ENCODE measurements at places on chromosomes 7 and 10. TPM values are rescaled to one million over a fixed set of nuclear protein-coding genes. Genes with fewer than 3 reads are reported as not detected.
A peak's percentile ranks its signal among the peaks of the same experiment; 100 is the strongest.

DNA sequence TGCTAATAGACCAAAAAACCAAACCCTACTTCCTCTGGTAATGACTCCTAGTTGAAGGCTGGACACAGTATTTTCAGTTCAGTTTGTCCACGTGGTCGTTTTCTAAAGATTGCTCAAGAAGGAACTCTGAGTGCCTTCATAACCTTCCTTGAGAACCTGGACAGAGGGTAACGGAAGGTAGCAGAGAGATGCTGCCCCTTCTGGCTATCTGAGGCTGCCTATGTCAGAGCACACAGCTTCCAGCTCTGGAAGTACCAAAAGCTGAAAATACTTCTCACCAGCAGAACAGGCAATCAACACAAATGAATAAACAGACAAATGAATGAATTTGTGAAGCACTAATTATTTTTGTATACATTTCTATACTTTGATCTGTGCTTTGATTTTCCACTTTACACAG lies 85.2 kb downstream of the AMPH start:
- no peak for DNase-seq

The NOS3 gene
- 10.5 TPM for total RNA-seq

- DNase-seq: peak; percentile 49
These were observed 132.1 kb downstream of the NRBF2 start for GRCh38 chr10:63265222-63265617.

DNA sequence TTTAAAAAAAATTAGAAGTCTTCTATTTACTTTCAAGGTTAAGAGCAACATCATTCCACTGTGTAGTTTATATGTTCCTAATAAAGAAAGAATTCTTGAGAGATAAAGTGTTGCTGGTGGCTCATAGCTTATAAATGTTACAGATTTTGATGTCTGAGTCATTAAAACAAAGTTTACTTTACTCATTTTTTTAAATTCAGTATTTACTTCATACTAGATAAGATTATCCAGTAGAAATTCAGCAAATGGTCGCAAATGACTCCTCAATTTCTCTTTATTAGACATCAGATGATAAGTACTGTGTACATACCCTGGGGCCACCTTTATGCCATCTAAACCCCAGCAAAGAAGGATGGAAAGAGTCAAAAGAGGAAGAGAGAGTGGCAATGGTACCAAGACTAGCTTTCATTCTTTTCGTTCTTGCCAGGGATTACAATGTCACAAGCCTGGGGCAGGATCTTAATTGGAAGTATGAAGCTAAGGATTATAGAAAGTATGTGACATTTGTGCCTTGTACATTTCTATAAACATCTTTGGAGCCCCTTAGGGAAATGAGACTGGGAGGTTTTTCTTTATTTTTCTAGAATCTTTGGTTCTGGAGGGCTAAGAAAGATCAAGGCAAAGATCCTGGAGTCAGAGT lies 206.1 kb downstream of the CHRM2 start:
- DNase-seq: no peak

The C10orf67 gene
- not detected for total RNA-seq

The ADRB1 gene
- total RNA-seq: 1.4 TPM

GRCh38 chr10:80702143-80702542 lies 164.4 kb downstream of the SH2D4B start:
- DNase-seq: no peak

The FAM53B gene
- total RNA-seq: 47.3 TPM

DNA sequence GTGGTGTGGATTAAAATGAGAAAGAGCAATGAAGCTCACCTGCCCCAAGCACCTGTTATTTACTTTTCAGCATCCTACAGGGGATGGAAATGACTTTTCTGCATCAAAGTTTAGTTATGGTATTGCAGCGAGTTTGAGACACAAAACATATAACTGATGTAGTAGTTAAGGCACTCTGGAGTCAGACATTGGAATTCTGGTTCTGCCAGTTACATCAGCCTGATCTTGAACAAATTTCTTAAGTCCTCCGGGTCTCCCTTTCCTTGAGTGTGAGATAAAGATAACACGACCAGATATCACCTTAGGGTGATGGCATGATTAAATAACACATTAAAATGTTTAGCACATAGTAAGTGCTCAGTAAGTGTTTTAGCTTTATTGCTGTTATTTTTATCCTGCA lies 97.4 kb downstream of the ATXN7L1 start:
- no peak for DNase-seq

DNA sequence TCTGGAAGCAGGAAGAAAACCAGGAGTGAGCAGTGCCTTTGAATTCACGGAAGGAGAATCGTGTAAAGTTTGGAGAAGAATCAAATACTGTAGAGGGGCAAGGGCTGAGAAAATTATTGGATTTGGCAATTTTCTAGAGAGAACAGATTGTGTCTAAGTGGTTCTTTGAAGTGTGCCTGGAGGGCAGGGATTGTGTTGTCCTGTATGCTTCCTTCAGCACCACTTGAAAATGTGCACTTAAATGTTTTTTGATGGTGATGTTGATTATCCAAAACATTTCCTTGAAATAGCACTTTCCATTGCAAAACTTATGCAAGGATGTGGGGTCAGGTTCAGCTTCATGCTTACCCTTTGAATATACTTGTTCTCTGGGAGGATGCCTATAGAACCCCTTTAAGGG lies 360.2 kb downstream of the SORCS3 start:
- DNase-seq: no peak

DNA sequence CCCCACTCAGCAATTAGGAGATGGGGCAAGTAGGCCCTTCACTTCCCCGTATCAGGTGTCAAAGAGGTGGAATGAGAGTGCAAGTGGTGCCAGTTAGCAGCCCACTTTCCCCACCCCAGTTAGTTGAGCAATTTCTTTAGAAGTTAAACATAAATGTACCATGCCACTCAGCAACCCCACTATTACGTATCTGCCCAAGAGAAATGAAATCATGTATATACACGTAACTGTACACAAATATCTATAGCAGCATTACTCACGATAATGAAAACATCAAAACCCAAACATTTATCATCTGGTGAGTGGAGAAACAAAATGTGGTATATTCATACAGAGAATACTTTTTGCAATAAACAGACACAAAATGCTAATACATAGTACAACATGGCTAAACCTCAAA lies 50.4 kb downstream of the IMMP2L start:
- DNase-seq: no peak

GRCh38 chr7:42886893-42887505 lies 24.9 kb downstream of the C7orf25 start:
- DNase-seq: no peak

DNA sequence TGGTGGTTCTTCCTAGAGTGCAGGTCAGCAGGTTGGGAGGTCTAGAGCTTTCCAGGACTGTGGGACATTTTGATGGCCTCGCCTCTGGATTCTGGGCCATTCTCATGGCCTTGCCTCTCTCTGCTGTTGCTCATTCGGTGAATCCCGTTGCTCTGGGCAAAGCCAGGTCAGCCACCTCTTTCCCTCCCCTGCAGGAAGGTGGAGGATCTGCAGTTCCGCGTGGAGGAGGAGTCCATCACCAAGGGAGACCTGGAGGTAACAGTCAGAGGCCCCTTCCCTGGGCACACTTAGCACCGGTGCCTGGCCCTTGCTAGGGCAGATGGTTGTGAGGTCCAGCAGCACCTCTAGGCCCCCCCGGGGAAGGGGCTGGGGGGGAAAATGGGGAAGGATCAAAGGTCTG lies 74.9 kb downstream of the CLIP2 start:
- DNase-seq: no peak

DNA sequence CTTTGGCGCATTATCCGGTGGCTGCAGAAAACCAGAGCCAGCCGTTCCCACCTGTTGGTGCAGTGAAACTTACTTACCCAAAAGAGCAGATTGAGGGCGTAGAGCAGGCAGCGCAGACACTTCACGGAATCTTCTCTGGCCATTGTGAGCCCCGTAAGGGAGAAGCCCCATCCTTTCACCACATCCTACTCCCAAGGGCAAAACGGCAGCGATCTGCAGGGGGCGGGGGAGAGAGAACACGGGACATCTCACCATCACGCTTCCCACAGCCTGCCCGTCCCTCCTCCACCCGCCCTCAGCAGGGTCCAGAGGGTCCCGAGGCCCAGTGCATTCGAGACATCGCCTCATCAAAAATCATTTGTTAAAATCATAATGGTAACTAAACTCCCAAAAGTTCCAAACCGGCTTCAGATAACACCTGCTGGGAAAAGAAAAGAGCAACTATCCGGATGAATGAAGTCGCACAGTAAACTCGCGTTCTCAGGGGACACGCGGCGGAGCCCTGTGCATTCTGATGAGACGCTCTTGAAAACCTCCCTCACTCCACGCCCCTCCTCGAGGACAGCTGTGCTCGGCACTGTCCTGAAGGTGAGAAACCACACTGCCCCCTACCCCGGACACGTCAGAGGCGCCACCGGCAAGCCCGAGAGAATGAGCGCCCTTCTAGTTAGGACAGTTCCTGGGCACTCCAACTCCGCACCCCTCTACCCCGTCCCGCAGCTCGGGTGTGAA lies 1.2 kb downstream of the TSPAN12 start:
- DNase-seq: peak; percentile 38

- DNase-seq: no peak
These were observed 46.8 kb upstream of the MNX1 start for GRCh38 chr7:157056957-157057902.

The HOXA5 gene
- total RNA-seq: 32.4 TPM

GRCh38 chr10:70223728-70224127 lies 9.5 kb downstream of the PPA1 start:
- no peak for DNase-seq

- no peak for DNase-seq
These were observed 25.2 kb downstream of the NUB1 start for GRCh38 chr7:151366880-151367222.

DNA sequence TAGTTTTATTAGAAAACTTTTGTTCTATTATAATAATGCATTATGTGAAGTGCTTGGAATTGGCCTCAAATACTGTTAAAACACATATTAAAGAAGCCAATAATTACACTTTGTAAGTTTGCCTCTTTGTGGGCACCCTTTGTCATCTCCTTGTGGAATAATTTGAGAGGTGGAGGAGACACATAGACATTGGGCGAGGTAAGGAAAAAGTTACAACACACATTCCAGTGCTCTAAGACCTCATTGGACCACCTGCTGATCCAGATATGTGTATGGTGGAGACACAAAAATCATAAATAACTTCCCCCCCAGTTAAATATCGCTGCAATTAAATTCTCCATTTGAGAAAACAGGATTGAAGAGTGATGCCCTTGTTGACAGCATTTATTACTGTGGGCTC lies 511.8 kb downstream of the GFRA1 start:
- DNase-seq: no peak

The TMEM196 gene
- not detected for total RNA-seq

The CEP55 gene
- total RNA-seq: 13.1 TPM

DNA sequence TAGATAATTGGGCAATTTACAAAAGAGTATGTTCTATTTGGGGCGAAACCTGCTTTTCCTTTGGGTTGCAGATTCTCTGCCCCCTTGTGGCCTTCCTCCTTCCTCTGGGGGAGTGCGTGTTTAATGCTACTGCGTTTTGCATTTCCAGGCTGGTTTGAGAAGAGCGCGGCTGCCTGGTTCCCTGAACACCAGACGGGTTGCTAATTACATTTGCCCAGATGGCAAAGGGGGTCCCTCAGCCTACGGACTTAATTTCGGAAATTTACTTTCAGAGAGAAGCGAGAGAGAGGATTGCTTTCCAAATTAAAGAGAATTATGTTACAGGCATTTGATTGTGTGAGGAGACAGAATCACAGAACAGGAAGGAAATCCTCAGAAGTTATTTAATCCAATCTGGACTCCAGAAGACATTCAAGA lies 91.9 kb upstream of the JAZF1 start:
- DNase-seq: peak; percentile 25

The CYP26C1 gene
- total RNA-seq: not detected

The ADRA2A gene
- 19.1 TPM for total RNA-seq

GRCh38 chr7:135889823-135890222 lies 87.3 kb downstream of the MTPN start:
- DNase-seq: no peak

DNA sequence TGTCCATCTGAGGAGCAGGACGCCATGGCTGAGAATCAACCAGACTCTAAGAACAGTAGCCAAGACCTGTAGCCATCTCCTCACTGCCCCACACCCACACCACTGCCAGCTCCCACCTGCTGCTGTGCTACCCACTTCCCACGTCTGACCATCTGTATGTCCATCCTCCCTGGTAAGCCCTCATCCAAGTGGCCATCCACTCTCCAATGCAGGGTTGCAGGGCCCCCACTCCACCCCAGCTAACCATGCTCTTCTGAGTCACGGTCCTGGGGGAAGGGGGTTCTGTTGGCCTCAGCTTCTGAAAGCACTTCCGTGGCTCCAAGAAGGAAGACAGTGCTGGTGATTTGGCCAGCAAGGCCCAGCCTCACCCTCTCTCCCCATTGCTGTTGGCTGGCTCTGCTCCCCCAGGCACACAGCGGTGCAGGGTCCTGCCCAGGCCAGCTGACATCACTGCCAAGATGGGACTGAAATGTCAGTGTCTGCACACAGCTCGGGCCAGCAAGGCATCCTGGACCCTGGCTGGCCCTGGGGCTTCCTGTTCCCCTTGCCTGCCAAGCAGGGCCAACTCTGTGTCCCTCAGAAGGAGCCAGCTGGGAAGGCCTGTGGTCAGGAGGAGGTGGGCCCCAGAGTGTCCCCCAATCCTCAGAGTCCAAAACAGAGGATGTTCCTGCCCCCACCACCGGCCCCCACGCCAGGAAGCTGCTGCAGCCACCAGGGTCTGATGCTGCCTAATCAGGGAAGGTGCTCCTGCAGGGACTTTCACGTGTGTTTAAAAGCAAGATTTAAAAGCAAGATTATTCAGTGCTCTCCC lies 17.5 kb downstream of the RASGEF1A start:
- DNase-seq: no peak

The CASD1 gene
- 21.7 TPM for total RNA-seq

The CTNNA3 gene
- total RNA-seq: 75.2 TPM

The VCL gene
- 96.1 TPM for total RNA-seq

The AHR gene
- 35.2 TPM for total RNA-seq

DNA sequence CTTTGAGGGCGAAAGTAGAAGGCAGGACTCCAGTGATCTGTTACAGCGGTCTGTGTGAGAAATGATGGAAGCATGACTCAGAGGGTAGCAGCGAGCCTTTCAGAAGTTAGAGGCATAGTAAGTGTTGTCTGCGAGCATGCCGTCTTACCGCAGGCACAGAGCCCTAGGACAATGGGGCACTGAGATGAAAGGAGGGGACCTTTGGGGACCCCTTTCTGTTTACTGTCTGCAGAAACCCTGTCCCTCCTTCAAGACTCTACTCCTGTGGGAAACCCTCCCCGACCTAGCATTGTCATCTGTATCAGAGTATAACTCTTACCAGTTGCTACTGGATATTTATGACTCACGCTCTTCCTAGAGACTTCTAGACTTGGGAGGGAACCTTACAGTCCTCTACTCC lies 87.2 kb upstream of the AGK start:
- no peak for DNase-seq
